Smooth muscle cell of bladder (primary cell): ENCODE measurements at places on chromosomes 7 and 10. TPM values are rescaled to one million over a fixed set of nuclear protein-coding genes. Genes with fewer than 3 reads are reported as not detected.

The LIPJ gene
- total RNA-seq, result under 0.01 TPM in 2 replicates

The KCNK18 gene
- not detected in 2 replicates for total RNA-seq

The POLR2J2 gene
- total RNA-seq, result 2.1 and 3.9 TPM in 2 replicates

The SLC39A12 gene
- total RNA-seq, result not detected in 2 replicates

The ING3 gene
- total RNA-seq, result 9.3 and 11.7 TPM in 2 replicates
